ENCODE measurements at places on chromosomes 4 and X. TPM values are rescaled to one million over a fixed set of nuclear protein-coding genes. Genes with fewer than 3 reads are reported as not detected.

HDAC6 gene
- 264 TPM for total RNA-seq

CFP gene
- total RNA-seq: 0.49 TPM

NPY1R gene
- 0.54 TPM for total RNA-seq

DNA sequence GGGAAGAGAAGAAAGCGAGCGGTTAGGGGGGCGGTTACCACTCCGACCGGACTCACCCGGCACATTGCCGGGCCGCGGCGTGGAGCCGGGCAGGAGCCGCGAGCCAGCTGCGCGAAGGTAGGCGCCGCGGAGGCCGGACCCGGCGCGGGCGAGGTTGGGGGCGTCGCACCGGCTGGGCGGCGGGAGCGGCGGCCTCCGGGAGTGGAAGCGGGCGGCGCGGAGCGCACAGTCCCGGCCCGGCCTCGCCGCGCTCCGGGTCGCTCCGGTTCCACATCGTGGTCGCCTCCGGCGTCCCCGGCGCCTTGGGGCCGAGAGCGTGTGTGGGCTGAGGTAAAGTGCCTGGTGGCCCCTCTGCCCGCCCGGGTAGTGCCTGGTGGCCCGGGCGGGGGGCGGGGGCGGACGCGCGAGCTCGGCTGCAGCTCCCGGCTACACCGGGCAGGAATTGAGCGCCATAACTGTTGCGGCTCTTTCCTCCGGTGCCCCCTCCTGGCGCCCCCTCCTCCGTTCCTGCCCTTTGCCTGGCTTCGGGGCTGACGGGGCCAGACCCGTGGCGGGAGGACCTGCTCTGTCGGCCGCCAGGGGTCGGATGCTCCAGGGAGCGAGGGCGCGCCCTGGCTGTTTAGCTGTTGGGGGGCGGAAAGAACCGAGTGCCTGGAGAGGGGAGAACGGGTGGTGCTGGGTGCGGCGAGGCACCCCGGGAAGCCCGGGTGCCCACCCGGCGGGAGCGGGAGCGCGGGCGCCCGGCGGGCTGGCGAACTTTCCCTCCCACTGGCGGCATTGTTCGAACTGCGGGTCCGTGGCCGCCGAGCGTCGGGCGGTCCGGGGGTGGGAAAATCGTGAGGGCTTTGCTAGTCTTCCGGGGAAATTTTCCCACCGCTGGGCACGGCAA is 626 bp downstream of the JADE3 start:
- DNase-seq: peak; percentile 72
- no peaks in the 10 kb centered on the region for H3K36me3 ChIP-seq
- H3K4me3 ChIP-seq: peak overlapping the region; percentile 91
- peaks cover 6% of the 10 kb centered on the region for H3K4me1 ChIP-seq

GRCh38 chrX:47577424-47577823 is 4.8 kb upstream of the TIMP1 start:
- H3K27me3 ChIP-seq: peaks cover 4% of the 10 kb centered on the region
- H3K27ac ChIP-seq: no peak overlapping the region
- DNase-seq: no peak
- no peak overlapping the region for H3K4me3 ChIP-seq
- no peaks in the 10 kb centered on the region for H3K36me3 ChIP-seq
- H3K4me1 ChIP-seq: peaks cover 9% of the 10 kb centered on the region

DNA sequence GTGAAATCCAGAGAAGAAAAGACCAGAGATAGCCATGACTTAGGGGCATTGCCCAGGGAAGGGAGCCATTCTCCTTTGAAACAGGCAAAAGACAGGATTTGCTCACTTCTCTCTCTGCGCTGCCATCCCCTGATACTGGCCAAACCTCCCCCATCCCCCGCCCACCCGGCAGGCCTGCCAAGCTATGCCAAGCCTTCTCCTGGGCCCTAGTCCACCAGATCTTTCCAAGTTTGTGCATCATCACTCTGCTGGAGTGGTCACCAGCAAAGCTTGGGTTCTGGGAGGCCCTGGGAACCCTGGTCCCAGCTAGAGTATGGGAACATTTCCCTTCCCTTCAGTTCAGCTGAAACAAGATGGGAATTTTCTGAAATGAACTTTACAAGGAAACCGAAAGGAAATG is 18.4 kb downstream of the EFNB1 start:
- no peak for DNase-seq
- no peak overlapping the region for H3K4me3 ChIP-seq
- no peak overlapping the region for H3K27ac ChIP-seq

GRCh38 chrX:48043056-48043455 is 28.4 kb downstream of the ZNF630 start:
- no peak overlapping the region for H3K27ac ChIP-seq
- H3K4me1 ChIP-seq: peaks cover 2% of the 10 kb centered on the region
- H3K4me3 ChIP-seq: no peak overlapping the region
- no peaks in the 10 kb centered on the region for H3K36me3 ChIP-seq
- peaks cover 2% of the 10 kb centered on the region for H3K27me3 ChIP-seq
- no peak for DNase-seq

DNA sequence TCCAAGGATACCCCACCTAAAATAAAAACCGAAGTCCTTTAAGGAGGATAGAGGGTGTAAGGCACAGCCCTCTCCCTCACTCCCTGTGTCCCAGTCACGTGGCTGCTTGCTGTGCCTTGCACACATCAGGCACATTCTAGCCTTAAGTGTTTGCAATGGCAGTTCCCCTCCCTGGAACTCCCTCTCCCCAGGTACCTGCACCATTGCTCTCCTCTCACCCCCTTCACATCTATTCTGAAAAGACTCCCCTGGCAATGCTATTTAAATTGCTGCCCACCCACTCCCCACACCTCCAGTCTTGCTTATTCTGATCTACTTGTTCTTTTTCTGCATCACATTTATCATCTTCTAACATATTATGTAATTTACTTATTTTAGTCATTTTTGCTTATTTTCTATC is 91.6 kb upstream of the LNX1 start:
- no peaks in the 10 kb centered on the region for H3K36me3 ChIP-seq
- H3K4me3 ChIP-seq: no peak overlapping the region
- no peaks in the 10 kb centered on the region for H3K27me3 ChIP-seq
- DNase-seq: no peak

DNA sequence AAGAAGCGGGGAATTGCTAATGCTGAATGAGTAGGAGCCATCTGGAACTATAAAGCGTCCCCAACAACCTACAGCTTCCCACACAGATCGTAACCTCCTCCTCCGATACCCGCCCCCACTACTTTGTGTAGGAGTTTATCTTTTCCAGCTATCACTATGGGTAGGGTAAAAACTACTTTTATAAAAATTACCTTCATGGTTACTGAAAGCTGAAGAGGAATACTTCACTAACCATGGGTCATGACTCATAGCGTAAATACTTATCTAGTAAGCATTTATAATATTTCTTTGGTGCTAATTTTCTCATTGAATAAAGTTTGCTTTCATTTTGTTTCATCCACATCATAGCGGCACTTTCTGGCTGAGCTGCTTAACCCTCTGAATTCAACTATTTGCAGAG is 79.4 kb upstream of the TNIP3 start:
- H3K36me3 ChIP-seq: no peaks in the 10 kb centered on the region
- no peak overlapping the region for H3K4me3 ChIP-seq
- H3K27me3 ChIP-seq: no peaks in the 10 kb centered on the region
- H3K27ac ChIP-seq: no peak overlapping the region
- DNase-seq: no peak

DNA sequence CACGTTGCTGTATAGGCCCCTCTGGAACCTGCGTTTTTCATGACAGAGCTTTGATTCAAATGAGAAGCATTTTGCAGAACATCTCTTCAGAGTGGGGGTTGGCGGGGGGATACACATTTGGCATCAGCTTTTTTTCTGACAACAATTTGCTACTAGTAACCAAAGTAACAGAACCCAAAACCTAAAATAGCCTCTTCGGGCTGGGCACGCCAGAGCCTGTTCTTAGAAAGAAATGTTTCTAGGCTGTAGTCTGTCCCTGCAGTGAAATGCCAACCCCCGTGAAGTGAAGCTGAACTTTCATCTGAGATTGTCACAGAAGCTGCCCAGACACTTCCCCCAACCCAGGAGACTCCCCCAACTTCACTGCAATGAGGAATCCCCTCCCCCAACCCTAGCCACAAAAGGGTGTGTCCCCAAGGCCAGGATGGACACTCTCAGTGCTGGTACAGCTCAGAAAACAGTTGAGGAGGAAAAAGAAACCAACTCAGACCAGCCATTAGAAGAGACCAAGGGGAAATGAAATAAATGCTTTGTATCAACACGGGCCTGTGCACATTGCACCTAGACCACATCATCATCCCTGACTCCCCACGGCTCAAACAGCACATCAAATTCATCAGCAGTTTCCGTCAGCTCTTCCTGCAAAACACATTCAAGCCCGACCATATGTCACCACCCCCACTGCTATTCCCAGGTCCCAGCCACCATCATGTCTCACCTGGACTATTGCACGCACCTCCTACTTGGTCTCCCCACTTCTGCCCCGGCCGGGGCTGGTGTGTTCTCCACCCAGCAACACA is 8.4 kb upstream of the MAN2B2 start:
- H3K36me3 ChIP-seq: peaks cover 12% of the 10 kb centered on the region
- H3K4me1 ChIP-seq: peaks cover 4% of the 10 kb centered on the region
- DNase-seq: no peak
- no peak overlapping the region for H3K4me3 ChIP-seq
- peaks cover 25% of the 10 kb centered on the region for H3K27me3 ChIP-seq
- no peak overlapping the region for H3K27ac ChIP-seq

- no peaks in the 10 kb centered on the region for H3K4me1 ChIP-seq
- H3K36me3 ChIP-seq: no peaks in the 10 kb centered on the region
- no peak overlapping the region for H3K4me3 ChIP-seq
- no peak for DNase-seq
- H3K27ac ChIP-seq: no peak overlapping the region
Observed at GRCh38 chr4:45155081-45155777, 428.9 kb upstream of the GNPDA2 start.

GRCh38 chr4:94744850-94745249 is 12.9 kb upstream of the BMPR1B start:
- H3K4me1 ChIP-seq: no peaks in the 10 kb centered on the region
- no peak overlapping the region for H3K4me3 ChIP-seq
- H3K27ac ChIP-seq: no peak overlapping the region
- H3K27me3 ChIP-seq: no peaks in the 10 kb centered on the region

DNA sequence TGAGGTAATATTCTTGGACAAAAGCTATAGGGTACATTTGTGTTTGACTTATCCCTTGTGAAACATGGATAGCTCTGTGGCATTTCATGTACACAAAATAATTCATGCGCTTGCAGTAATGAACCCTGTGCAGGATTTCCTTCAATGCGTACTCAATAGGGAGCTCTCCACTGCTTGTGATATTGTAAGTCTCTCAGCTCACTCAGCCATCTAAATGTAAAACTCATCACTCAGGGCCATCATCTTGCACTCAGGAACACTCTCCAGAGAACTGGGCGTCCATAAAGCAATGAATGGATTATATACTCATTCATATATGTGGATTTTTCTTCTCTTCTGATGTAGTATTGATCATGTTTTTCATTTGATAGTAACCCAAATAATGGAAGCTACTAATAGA is 288.1 kb downstream of the DCTD start:
- H3K4me1 ChIP-seq: peaks cover 12% of the 10 kb centered on the region
- peaks cover 7% of the 10 kb centered on the region for H3K36me3 ChIP-seq
- no peak overlapping the region for H3K4me3 ChIP-seq
- DNase-seq: no peak
- peak overlapping the region; percentile 1 for H3K27ac ChIP-seq

- no peaks in the 10 kb centered on the region for H3K27me3 ChIP-seq
- DNase-seq: no peak
- H3K4me1 ChIP-seq: peaks cover 3% of the 10 kb centered on the region
- no peak overlapping the region for H3K27ac ChIP-seq
Observed at GRCh38 chrX:19790829-19791228, 96.6 kb downstream of the SH3KBP1 start.

All from glutamatergic neuron (in vitro differentiated cells).